ENCODE measurements at places on chromosomes 13 and 19. TPM values are rescaled to one million over a fixed set of nuclear protein-coding genes. Genes with fewer than 3 reads are reported as not detected.

DNA sequence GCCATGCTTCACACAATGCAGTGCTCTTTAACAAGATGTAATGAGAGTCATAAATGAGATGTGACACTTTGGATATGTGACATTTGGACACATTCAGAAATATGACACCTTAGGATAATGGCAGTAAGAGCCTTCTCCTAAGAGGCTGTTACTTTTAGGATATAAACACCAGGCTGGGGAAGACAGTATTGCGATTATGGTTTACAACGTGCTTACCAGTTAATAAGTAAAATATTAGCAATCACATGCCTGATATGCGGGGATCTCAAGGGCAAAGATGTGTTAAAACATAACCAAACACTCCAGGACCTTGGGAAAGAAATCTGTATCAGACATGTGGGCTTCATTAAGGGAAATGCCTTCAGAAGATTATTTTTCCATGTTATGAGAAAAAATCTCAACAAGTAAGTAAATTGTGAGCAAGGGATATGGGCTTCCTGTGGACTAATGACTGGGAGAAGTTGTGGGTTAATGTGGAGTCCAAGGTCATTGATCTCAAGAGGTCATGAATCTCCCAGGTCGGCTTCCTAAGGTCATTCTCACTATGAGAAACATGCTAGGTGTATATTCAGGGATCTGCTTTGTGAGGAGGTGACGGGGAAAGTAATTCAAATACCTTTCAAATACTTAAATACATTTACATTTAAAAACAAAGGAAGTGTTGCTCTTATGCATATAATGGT is 105.3 kb downstream of the STARD13 start:
- no peak for DNase-seq

DNA sequence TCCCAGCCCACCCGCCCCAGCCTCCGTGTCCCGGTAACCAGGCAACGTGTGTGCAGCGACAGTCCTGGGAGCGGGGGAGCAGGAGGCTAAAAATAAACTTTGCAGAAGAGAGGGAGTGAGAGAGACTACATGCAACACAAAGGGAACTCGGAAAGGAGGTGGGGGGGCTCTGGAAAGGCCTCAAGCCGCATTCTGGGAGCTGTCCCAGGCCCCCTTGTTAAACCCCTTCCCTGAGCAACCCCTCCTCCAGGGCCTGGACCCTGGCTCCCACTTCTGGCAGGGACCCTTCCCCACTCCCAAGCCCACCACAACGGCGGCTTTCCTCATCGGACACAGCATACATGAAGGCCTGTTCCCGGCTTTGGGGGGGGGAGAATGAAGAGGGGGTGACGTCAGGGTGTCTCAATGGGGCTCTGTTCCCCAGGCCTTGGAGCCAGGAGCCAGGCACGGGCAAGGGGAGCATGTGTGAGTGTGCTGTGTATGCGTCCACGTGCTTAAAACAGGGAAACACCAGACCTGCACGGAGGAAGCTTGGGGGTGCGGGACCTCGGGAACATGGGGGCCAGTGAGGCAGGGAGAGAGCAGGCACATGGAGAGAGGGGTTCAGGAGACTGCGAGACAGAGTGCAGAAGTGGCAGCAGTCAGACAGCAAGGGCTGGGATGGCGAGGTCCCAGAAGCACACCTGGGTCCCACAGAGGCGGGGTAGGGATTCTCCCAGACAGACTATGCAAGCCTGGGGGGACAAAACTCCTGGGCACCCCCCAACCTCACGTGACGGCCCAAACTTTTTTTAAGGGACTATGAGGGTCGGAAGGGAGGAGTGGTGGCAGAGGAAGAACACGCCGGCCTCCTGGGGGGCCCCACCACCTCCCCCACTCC is 2.3 kb downstream of the ERF start:
- peak; percentile 91 for DNase-seq

DNA sequence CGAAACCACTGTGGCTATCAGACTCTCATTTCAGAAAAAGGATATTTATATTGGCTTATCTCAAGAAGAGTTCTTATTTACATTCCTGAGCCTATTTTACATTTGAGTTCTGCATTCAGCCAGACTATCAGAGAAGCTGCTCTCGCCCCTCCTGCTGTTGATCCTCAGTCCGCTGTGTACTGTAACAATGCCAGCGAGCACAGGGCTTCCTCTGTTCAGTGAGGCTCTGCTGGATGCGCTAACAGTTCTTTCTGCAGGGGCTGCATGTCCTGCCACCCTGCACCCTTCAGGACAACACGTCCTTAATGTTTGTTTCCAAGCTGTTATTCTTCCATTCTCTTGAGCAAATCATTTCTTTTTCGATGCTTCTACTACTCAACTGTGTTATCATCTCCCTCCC is 463.7 kb upstream of the SGCG start:
- no peak for DNase-seq

- peak; percentile 67 for DNase-seq
Measured at GRCh38 chr19:33392341-33393285, 19.1 kb downstream of the CEBPG start.

- DNase-seq, result no peak
Measured at GRCh38 chr19:30790056-30790680, 418.0 kb downstream of the ZNF536 start.

DNA sequence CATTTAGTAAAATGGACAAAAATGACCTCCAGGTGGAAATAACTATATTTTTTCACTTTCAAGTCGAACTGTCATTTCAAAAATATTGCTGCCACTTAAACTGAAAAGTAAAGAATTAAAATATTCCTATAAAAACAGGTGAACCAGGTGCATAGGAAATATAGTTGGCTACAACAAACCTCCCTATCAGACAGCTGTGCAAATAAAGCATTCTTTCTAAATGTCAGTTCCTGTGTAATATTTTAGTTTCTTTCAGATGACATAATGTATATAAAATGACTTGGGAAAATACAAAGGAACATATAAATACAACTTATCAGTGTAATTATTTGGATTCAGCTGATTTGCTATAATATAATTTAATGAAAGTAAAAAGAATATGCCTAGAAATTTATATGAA is 403.5 kb upstream of the GPC6 start:
- no peak for DNase-seq

GRCh38 chr19:53646144-53646543 is 14.3 kb downstream of the DPRX start:
- DNase-seq, result no peak

VSTM2B gene
- not detected for total RNA-seq

GRCh38 chr13:40666933-40667621 is 636 bp upstream of the FOXO1 start:
- DNase-seq, result peak; percentile 78

GRCh38 chr19:30631033-30631370 is 258.8 kb downstream of the ZNF536 start:
- no peak for DNase-seq

GRCh38 chr19:30017172-30017571 is 75.1 kb downstream of the URI1 start:
- no peak for DNase-seq

PLEKHJ1 gene
- total RNA-seq, result 42.5 TPM

- DNase-seq, result no peak
Measured at GRCh38 chr13:36353001-36353400, 6.8 kb upstream of the SPART start.

DNA sequence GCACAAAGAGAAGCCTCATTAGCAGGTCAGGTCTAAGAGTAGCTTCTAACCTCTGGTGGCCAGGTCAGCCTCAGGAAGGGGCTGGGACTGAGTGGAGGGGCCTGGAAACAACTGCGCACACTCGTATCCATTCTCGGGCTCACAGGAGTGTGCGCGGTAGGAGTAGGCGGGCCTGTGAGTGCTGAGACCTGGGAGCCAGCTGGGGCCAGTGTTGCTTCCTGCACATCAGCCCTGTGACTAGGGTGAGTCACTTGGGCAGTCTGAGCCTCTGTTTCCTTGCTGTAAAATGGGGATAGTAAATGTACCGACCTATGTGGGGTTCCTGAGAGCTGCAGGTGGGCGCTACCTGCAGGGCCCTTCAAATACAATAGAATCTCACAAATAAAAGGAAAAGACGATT is 26.9 kb downstream of the SIN3B start:
- no peak for DNase-seq

CNOT3 gene
- 24.9 TPM for total RNA-seq

HCN2 gene
- not detected for total RNA-seq

GPR4 gene
- total RNA-seq, result 0.99 TPM

DNA sequence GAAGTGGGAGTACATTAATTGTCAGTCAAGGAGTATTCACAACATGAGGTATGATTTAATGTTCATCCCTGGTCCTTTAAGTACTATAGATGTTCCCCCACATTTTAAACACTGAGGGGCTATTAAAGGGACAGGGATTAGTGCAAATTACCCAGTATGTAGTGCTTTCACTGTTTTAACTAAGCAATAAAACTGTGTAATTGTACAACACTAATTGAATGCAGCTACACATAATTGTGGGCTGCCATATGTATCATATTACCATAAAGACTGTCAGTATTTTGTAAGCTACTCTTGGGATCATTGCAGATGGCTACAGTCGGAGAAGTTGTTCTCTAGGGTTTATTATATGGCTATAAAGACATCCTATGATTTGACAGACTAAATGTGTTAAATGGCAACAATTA is 316.6 kb downstream of the DCLK1 start:
- DNase-seq, result no peak

GRCh38 chr19:30086916-30087315 is 144.9 kb downstream of the URI1 start:
- DNase-seq, result no peak

IGFL1 gene
- total RNA-seq, result not detected

- DNase-seq, result no peak
Measured at GRCh38 chr19:18687740-18688465, 4.4 kb downstream of the CRTC1 start.

- no peak for DNase-seq
Measured at GRCh38 chr13:113874579-113875428, 10.9 kb upstream of the GAS6 start.

- DNase-seq, result peak; percentile 53
Measured at GRCh38 chr19:35017507-35017906, 12.8 kb upstream of the SCN1B start.

GRCh38 chr13:97018029-97018819 is 23.9 kb upstream of the OXGR1 start:
- DNase-seq, result no peak

DNA sequence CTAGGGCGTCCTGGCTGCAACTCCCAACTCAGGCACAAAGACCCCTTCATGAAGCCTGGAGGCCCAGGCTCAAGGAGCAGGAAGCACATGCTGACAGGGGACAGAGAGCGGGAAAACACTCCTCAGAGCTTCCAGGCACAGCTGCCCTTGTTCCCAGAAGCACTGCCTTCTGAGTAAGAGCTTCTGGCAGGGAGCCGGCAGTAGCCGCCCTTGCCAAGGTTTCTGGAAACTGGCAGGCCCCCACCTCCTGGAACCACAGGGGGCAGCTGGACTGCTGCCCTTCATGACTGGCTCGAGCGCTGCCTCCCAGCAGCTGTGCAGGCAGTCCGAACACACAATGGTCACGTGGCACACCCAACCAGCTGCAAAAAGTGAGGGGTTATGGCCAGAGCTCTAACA is 33.6 kb upstream of the EPHX3 start:
- DNase-seq, result peak; percentile 97

- DNase-seq, result no peak
Measured at GRCh38 chr13:59790626-59791025, 373.1 kb downstream of the DIAPH3 start.

POU2F2 gene
- total RNA-seq, result 1.2 TPM

- DNase-seq, result no peak
Measured at GRCh38 chr13:29556742-29557141, 38.7 kb downstream of the SLC7A1 start.

- no peak for DNase-seq
Measured at GRCh38 chr19:8045872-8046568, 6.5 kb upstream of the CCL25 start.

GRCh38 chr13:78409172-78409571 is 194.2 kb downstream of the POU4F1 start:
- no peak for DNase-seq

All from sigmoid colon (tissue), 7 donors.